ENCODE measurements at places on chromosomes 11 and 22. TPM values are rescaled to one million over a fixed set of nuclear protein-coding genes. Genes with fewer than 3 reads are reported as not detected.

Gene APOBEC3H
- not detected for total RNA-seq

Gene ACTN3
- total RNA-seq: not detected

Gene ZNRF3
- 3.9 TPM for total RNA-seq

- no peaks in the 10 kb centered on the region for H3K36me3 ChIP-seq
- H3K4me1 ChIP-seq: no peaks in the 10 kb centered on the region
- H3K4me3 ChIP-seq: no peak overlapping the region
- no peak for DNase-seq
- no peak overlapping the region for H3K27ac ChIP-seq
- H3K27me3 ChIP-seq: peaks cover 24% of the 10 kb centered on the region
These were observed 423.5 kb downstream of the MIAT start for GRCh38 chr22:27080863-27081262.

DNA sequence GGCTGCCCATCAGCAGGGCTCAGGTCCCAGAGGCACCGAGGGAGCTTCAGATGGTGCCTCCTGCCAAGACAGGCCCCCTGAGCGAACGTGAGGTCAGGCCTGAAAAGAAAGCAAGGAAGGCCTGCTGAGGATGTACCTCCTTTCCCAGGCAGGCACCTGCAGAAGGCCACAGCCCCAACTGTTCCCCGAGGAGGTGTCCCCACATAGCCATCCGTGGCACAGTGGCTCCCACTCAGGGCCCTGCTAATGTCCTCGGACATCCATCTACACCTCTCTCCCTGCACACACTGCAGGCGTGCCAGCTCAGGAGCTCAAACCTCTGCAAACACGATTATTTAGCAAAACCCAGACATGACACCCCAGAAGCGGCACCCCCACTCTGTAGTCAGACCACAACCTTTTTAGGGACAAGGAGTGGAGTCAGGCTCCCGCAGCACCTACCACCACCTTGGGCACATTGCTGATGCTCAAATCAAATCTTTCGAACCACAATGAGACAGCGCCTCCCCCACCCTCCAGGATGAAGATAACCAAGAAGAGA lies 36.9 kb downstream of the SHANK2 start:
- H3K27ac ChIP-seq: no peak overlapping the region
- no peak for DNase-seq
- H3K4me3 ChIP-seq: no peak overlapping the region
- no peaks in the 10 kb centered on the region for H3K27me3 ChIP-seq
- no peaks in the 10 kb centered on the region for H3K4me1 ChIP-seq

DNA sequence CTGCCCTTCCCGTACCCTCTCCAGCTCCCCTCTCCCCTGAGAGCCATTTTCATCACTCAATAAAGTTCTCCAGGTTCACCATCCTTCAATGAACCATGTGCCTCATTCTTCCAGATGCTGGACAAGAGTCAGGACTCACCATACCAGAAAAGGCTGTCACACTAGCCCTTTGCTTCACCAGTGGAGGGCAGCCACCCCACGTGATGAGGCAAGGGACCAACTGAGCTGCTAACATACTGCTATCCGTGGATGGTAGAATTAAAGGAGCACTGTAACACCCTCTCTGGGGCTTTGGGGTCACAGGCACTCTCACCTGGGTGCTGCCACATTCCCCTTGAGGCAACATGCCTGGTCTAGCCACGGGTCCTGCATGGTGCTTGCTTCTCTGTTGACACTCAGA lies 13.1 kb upstream of the OR5I1 start:
- no peak for DNase-seq
- no peaks in the 10 kb centered on the region for H3K36me3 ChIP-seq
- H3K4me3 ChIP-seq: no peak overlapping the region
- no peak overlapping the region for H3K27ac ChIP-seq

DNA sequence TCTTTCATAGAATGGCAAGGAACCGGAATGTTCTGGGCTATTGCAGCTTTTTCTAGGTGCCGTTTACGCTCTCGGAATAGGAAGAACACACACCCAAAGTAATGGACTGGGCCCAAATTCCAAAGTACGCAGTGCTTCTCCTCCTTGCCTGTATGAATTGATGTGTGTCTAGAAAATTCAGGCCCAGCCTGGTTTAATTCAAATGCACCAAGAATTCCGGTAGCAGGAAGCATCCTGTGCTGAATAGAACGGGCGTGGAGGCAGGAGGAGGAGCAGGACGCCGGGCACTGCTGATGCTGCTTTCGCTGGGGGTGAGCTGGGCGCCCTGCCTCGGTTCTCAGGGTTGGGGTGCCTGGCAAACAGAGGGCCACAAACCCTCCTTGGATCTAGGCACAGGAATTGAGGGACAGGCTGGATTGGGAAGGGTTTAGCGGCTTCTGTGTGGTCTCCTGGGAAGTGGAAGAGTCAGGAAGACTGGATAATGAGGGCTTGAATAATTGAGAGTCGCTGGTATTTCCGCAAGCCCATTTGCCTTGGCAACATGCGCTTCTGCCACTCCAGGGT lies 2.0 kb downstream of the PARVB start:
- H3K27me3 ChIP-seq: no peaks in the 10 kb centered on the region
- peaks cover 41% of the 10 kb centered on the region for H3K4me1 ChIP-seq
- H3K4me3 ChIP-seq: peak overlapping the region; percentile 89
- peak; percentile 79 for DNase-seq

- H3K36me3 ChIP-seq: peaks cover 63% of the 10 kb centered on the region
- DNase-seq: no peak
- peaks cover 14% of the 10 kb centered on the region for H3K4me1 ChIP-seq
These were observed 88.3 kb downstream of the AMOTL1 start for GRCh38 chr11:94856443-94856842.
